CD4-positive, alpha-beta T cell treated with Interleukin-4 for 4 hours (primary cell): ENCODE measurements at places on chromosomes 12 and 14.

- DNase-seq, result peak; percentile 77
These were observed 7.0 kb upstream of the UBC start for GRCh38 chr12:124921200-124922031.

DNA sequence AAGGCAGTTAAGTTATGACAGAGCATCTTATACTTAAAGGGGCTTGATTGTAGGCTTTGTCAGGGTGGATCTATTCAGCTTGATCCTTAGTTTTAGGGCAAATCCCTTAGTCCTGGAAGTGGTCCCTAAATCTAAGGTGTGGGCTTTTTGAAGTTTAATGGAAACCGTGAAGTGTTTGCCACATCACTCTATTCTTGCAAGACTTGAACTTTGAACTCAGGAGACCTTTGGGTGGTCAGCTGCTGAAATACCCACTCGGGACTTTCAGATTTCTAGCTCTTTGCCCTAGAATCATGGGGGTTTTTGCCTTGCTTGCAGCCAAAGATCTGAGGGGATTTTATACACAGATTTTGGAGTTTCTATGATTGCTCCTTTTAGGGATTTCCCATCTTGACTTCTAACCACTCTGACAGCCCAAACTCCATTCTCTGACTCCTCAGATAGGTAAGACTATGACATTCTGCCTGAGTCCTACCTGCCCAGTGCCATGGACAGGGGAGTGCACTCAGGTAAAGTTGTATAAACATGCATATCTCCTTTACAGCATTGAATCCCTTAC is 39.9 kb downstream of the SNAPC1 start:
- no peak for DNase-seq

- peak; percentile 35 for DNase-seq
These were observed 764 bp upstream of the SPTB start for GRCh38 chr14:64880221-64881121.

- DNase-seq, result peak; percentile 83
These were observed 2.0 kb downstream of the TPI1 start for GRCh38 chr12:6869049-6870021.

GRCh38 chr12:111653596-111653995 is 32.2 kb downstream of the BRAP start:
- no peak for DNase-seq

DNA sequence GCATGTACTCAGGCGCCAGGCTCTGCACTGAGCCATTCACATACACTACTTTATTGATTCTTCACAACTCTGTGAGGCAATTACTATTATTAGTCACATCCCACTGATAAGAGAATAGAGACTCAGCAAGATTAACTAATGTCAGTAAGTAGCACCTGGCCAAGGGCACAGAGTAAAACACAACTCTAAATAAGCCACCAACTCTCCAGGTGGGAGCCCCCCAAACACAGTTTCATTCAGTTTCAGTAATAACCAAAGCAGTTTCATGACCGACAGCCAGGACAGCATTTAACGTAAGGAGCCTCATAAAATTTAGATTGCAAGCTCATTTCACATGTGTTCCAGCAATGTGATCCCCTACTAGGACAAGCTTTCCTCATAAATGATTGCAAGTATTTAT is 323.1 kb upstream of the CCDC196 start:
- DNase-seq, result no peak

- no peak for DNase-seq
These were observed 146.4 kb upstream of the KRR1 start for GRCh38 chr12:75657831-75658230.

GRCh38 chr12:22578328-22578727 is 34.0 kb upstream of the C2CD5 start:
- no peak for DNase-seq

- no peak for DNase-seq
These were observed 66.9 kb downstream of the HMGA2 start for GRCh38 chr12:65891219-65891618.

GRCh38 chr12:6929466-6930452 is 2.0 kb downstream of the ATN1 start:
- no peak for DNase-seq

GRCh38 chr14:81710232-81710845 is 176.7 kb upstream of the SEL1L start:
- DNase-seq, result peak; percentile 2
